Anterior cingulate cortex (tissue), 58 donors: ENCODE measurements at places on chromosomes 1 and 21.

DNA sequence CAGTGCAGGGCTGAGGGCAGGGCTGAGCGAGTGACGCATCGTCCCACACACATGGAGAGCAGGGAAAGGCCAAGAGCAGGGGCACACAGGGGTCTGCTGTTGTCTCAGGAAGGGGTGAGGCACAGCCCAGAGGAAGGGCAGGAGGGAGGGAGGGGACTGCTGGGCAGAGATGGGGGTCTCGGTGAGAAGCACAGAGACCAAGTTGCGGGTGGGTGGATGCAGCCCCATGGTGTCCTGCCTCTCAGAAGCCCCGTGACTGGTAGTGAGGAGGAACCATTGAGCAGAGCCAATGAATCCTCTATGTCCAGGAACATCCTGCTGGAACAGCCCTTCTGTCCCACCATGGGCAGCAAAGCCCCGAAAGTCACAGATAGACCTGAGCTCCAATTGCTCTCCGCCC, 17.8 kb downstream of the C1orf198 start:
- DNase-seq, result no peak

DNA sequence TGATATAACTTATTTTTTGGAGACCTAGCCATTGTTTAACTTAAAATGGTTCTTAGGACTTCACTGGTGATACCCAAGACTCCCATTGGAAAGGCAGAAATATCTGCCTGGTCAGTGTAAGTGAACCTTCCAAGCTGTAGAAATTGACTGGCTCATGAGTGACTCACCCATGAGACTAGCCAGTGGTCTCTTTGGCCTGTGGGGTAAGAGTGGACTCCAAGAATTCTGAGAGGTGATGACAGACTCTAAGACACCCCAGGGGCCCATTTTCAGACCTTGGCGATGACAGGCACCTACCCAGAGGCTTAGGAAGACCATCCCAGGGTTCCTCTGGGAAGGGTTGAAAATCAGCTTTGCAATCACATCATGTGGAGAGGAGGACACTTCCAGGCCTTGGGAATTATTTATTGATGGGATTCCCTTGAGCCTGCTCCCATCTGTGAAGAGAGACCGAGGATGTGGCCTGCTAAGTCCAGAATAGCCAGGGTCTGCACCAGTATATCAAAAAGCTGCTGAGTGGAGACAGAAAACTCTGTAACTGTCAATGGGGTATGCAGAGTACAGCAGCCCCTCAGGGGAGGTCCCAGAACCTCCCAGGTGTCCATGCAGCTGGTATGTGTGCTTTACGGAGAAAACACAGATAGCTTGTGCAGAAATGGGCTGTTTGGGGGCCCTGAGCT, 78.9 kb downstream of the KAZN start:
- DNase-seq, result no peak

DNA sequence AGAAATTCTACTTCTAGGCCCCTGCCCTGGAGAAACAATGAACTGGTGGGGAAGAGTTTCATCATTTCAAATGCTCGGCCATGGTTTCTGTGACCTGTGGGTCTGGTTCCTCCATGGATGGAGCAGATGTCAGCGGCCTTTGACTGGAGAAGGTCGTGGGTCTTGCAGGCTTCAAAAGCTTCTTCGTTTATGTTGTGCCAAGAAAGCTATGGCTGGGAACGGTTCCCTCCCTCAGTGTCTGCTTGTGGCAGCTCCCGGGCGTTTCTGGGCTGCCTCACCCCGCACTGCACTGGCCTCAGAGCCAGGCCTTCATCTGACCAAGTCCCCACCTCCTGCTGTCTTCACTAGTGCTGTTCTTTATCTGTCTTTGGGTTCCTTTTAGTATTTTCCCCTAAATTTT, 46.4 kb upstream of the POFUT2 start:
- DNase-seq, result no peak

- DNase-seq, result no peak
These were observed 163.4 kb downstream of the OLFM3 start for GRCh38 chr1:101833312-101833711.

- DNase-seq, result no peak
These were observed 14.7 kb upstream of the BOLA1 start for GRCh38 chr1:149884433-149885338.

DNA sequence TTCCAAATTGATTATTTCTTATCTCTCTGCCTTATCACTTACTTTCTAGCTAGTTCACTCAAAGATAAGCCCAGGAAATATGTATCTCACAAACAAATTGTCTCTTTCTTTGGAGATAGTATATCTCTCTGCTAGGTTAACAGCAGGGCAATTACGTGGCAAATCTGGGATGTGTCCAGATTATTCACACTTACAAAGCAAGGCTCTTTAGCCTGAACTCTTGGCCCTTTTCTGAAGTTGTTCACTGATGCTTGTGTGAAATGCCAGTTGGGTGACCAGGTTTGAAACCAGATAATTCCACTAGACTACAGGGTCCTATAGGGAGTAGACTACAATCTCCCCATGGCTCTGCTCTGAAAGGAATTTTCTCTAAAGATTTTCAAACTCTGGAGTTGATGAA, 30.8 kb upstream of the FAM78B start:
- DNase-seq, result no peak

- no peak for DNase-seq
These were observed 97.3 kb upstream of the HMCN1 start for GRCh38 chr1:185636848-185637247.

DNA sequence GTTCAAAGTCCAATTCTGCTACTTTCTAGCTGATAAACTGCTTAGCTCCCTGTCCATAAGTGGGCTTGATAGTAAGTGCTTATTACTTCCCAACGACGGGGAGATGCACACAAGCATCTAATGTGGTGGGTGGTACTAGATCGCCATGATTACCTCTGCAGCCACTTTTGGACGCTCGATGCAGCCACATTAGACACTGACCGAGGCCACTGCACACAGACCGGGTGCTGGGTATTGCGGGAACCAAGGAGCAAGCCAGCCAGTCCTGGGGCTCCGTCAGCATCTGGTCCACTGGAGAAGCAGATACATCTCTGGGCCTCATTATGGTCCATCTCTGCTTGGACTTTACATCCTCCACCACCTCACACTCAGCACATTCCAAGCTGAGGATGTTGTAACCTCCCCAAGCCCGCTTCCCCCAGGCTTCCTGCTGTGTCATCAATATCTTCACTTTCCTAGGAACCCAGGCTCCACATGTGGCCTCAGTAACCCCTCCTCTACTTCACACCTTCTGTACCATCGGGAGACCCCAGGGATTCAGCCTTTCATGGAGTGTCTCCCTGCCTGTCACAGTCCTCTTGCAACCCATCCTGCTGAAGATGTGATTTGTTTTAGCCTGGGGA, 48.2 kb downstream of the RHOU start:
- no peak for DNase-seq

- no peak for DNase-seq
These were observed 18.2 kb upstream of the FCGR2A start for GRCh38 chr1:161486806-161487741.

DNA sequence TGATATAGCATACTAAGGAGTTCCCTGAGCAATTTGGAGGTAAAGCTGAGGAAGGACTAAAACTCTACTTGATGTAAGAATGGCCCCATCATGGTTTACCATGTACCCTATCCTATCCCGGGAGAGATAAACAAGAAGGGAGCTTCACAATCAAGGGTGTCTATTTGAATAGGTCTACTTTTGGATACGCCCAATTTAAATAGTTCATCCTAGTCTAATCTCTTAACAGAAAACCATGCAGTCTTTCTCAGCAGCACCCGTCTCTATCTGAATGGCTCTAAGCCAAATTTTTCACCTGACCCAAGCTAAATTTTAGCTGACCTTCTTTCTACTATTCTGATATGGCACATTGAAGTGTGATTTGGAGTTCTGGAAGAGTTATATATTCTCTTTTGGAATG, 122.0 kb downstream of the TNNI3K start:
- no peak for DNase-seq

DNA sequence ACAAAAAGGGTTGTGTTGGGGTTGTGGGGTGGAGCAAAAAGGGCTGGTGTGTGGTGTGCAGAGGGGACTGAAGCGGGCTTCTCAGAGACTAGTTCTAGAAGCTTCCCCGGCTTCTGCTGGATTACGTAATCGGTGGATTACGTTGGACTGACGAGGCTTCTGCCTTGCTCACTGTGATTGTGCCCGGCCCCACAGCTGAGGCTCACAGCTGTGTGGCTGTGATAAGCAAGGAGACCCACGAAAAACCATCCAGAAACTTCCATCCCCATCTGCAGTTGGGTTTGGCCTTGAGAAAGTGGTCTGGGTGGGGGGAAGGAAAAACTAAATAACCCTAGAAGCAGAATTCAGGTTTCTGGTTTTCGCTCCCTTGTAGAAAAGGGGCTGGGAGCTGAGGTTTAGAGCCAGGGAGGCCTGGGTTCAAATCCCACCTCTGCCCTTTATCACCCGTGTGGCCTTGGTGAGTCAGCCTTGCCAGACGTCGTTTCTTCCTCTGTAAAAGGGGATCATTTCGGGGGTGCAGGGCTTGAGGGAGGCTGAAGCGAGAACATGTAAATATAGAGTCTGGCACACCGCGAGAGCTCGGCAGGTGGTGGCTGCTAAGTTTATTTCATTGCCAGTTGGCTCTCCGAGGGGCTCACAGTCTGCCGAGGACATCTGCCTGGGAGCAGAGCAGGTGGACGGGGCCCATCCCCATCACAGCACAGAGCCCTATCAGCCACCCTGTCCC, 30.4 kb upstream of the DISP3 start:
- DNase-seq, result no peak

DNA sequence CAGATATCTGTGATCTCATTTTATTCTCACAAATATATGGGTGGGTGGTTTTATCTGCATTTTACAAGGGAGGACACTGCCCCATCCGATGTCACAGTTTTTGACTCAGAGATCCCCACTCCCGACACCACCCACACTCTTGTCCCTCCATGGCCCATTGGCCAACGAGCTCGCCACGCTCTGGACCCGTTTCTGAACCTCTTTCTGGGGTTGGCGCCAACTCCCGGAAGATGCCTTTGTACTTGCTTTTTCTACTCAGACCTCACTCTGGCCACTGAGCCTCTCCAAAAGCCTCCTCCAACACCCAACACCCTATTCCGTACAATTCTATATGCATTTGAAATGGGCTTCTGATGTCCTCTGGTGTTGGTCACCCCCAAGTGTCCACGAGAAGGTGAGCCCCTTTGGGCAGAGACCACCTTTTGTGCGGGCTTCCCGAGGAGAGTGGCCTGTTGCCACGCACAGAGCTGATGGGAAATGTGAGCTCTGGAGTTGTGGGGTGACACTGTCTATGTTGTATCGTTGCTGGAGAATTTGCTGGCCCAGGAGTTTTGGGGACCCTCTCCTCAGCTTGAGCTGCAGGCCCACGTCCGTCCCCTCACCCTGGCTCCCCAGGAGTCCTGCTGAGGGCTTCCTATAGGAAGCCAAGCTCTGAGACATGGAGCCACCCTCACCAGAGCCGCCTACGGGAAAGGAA, 366.9 kb upstream of the VAMP3 start:
- DNase-seq, result no peak

- peak; percentile 47 for DNase-seq
These were observed 134.7 kb upstream of the TNR start for GRCh38 chr1:175877939-175878737.

DNA sequence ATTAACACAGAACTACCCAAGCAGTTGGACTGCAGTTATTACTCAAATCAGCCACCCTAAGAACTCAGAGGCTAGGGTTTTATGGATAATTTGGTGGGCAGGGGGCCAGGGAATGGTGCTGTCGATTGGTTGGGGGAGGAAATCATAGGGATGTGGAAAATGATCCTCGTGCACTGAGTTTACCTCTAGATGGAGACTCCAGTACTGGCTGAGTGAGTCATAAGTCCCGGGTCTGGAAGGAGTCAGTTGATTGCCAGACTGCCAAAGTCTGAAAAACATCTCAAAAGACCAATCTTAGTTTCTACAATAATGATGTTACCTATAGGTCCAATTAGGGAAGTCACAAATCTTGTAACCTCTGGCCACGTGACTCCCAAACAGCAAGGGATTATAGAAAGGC, 257.5 kb upstream of the PRMT6 start:
- no peak for DNase-seq

- no peak for DNase-seq
These were observed 11.7 kb downstream of the NR5A2 start for GRCh38 chr1:200038981-200039848.

DNA sequence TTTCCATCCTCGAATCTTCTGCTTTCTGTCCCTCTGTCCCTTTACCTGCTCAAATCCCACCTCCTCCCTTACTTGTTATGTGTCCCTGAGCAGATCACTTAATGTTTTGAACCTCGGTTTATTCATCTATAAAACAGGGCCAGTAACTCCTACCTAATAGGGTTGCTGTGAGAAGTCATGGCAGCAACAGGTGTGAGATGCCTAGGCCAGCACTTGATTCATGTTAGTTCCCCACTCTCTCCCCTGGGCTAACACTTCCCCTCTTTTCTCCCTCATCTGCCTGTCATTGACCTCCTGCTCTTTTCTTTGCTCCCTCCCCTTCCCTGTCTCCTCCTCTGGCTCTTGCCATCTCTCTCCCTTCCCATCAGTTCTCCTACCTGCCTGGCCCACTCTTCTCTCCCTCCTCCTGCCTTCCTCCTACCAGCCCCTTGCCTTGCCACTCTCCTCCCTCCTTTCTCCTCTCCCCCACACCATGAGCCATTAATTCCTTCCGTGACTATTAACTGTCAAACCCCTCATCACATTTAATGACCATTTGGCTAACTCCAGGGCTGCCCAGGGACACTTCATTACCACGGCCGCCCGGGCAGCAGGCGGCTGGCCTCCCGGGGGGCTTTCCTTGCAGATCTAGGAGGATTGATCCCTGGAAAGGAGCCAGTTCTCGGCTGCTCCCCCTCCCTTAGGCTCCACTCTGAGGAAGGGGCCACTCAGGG, 90.6 kb upstream of the CD1D start:
- DNase-seq, result no peak

DNA sequence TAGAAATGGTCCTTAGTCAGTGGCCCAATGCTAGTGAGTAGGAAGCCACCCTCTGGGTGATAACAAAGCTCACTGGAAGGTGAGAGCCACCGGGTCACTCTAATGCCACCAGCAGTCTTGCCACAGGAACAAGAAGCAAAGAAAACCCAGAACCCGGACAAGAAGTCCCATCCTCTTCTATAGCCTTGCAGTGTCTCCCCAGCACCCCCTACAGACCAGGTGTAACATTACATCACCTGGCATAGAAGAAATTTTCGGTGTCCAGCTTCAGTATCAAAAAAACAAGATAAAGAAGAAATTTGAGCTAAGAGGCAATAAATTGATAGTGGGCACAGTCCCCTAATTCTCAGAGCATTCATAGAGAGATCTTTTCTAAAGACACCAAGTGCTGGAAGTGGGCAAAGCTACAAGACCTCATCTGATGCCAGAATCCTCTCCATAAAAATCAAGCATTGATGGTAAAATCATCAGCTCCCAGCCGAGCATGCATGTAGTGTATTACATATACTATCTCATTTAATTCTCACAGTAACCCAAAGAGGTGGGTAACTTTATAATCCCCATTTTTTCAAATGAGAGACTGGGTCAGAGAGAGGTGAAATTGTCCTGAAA, 491.0 kb downstream of the MATN1 start:
- no peak for DNase-seq
